ENCODE measurements at places on chromosomes 12 and 14.

- DNase-seq = peak; percentile 26
Measured at GRCh38 chr12:92365836-92366235, 220.2 kb upstream of the BTG1 start.

GRCh38 chr12:39401459-39401858 lies 41.5 kb downstream of the KIF21A start:
- no peak for DNase-seq

DNA sequence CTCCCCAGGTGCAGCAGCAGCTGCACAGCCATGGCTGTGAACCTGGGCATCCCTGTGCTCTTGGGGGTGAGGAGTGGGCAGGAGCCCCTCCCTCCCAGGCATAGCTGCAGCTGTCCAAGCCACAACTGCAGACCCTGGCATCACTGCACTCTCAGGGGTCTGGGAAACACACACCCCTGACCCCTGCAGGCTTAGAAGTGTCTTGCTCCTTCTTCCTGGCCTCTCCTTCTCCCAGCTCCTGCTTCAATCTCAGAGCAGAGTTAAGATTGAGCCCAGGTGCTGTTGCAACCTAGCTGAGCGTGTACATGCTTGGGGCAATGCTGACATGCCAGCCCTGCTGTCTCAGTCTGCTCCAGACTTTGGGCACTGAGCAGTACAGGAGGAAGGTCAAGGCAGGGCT lies 833.6 kb downstream of the FLRT2 start:
- DNase-seq = no peak

DNA sequence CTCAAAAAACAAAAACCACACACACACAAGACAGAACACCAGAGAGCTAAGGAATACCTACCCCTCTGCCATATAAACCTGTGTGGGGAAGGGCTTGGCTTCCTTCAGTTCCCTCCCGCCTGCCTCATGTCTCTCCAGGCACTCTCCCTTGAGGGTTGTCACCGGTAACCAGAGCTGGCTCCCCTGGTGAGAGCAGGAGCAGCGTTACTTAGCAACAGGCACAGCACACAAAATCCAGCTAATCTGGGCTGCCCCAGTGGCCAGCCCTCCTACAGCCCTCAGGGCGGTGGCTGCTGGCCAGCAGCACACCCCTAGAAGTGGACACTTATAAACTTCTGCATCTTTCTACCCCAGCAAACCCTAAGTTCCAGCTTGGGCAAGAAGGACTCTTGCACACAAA lies 21.6 kb upstream of the NR4A1 start:
- DNase-seq = peak; percentile 86

DNA sequence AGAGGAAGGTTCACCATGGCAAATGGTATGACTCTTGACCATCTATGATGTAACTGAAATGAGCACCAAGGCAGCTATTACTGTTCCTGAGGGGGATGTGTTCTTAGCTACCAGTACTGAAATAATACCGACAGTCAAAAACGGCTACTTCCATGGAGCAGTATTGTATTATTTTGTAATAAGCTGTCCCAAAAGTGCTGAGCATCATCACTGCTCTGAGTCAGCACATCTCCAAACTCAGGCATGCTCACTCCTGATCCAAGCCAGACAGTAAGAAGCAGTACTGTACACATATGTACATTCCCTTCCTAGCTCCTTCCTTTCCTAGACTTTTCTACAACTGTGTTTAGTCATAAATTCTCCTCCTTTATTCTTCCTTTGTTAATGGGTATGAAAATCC lies 8.6 kb downstream of the VTI1B start:
- no peak for DNase-seq

- DNase-seq = no peak
Measured at GRCh38 chr12:91931111-91931510, 214.5 kb downstream of the BTG1 start.

GRCh38 chr12:121251838-121252237 lies 41.9 kb downstream of the P2RX4 start:
- DNase-seq = no peak

DNA sequence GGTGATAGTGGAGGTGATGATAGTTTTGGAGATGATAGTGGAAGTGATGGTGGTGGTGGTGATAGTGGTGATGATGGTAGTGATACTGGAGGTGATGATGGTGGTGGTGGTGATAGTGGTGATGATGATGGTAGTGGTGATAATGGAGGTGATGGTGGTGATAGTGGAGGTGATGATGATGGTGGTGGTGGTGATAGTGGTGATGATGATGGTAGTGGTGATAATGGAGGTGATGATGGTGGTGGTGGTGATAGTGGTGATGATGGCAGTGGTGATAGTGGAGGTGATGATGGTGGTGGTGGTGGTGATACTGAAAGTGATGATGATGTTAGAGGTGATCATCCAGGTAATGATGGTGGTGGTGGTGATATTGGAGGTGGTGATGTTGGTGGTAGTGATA lies 570.0 kb upstream of the TMEM132C start:
- no peak for DNase-seq

DNA sequence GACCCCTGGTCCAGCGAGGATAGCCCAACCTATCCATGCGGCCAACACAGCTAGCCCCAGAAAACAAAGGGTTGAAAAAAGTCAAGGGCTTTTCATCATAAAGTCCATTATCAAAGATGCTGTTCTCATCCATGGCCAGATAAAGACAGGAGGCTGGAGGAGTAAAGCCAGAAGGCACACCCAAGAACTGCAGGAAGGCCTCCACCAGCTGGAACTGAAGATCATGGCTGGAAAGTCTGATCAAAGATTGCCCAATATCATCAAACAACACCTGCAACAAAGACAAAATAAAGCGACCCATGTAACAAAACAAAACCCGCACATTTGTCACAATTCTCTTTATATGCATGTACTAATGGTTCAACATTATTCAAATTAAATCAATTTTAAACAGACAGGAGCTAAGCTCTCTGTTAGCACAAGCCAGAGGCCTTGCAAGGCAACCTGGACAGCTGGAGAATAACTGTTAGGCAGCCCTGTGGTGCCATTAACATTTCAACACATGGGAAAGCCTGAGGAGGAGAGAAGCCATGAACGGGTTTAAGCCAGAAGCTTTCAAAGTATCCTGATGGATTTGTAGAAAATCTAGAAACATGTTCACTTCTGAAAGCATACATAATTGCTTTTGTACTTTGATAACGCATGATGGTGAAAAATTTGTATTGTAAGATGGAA lies 34.1 kb downstream of the PSMC1 start:
- no peak for DNase-seq

DNA sequence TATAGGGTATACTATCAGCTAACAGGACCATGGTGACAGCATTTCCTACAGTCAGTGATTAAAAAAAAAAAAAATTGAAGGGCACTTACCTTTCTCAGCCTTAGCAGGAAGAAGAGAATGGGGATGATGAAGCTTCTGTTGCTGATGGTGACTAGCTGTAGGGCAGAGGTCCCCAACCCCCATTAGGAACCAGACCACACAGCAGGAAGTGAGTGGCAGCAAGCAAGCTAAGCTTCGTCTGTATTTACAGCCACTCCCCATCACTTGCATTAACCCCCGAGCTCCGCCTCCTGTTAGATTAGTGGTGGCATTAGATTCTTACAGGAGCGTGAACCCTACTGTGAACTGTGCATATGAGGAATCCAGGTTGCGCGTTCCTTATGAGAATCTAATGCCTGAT lies 91.3 kb upstream of the USP44 start:
- DNase-seq = no peak

- DNase-seq = no peak
Measured at GRCh38 chr12:101566318-101566717, 28.5 kb upstream of the MYBPC1 start.

- no peak for DNase-seq
Measured at GRCh38 chr14:89427426-89428172, 10.6 kb upstream of the FOXN3 start.

GRCh38 chr14:68343534-68344118 lies 449.2 kb downstream of the ZFP36L1 start:
- no peak for DNase-seq

GRCh38 chr12:112307317-112308011 lies 74.8 kb downstream of the HECTD4 start:
- DNase-seq = no peak

GRCh38 chr14:81007131-81007530 lies 51.7 kb downstream of the TSHR start:
- no peak for DNase-seq

All from NCI-H774 (cell line).